ENCODE measurements at places on chromosomes 3 and 15.

- DNase-seq: no peak
Measured at GRCh38 chr15:32831485-32831884, 113.7 kb downstream of the GREM1 start.

- no peak for DNase-seq
Measured at GRCh38 chr15:69424001-69424400, 9.9 kb downstream of the KIF23 start.

- DNase-seq: no peak
Measured at GRCh38 chr3:138245026-138245425, 57.9 kb downstream of the ARMC8 start.

GRCh38 chr3:126684218-126684751 lies 19.8 kb upstream of the CHCHD6 start:
- DNase-seq: no peak

- DNase-seq: no peak
Measured at GRCh38 chr3:43539321-43539720, 82.5 kb downstream of the ANO10 start.

GRCh38 chr3:88616413-88616812 lies 466.7 kb downstream of the C3orf38 start:
- DNase-seq: no peak

- DNase-seq: no peak
Measured at GRCh38 chr3:196207159-196207832, 3.9 kb downstream of the ZDHHC19 start.

GRCh38 chr15:26630857-26631256 lies 142.0 kb downstream of the GABRB3 start:
- no peak for DNase-seq

- DNase-seq: no peak
Measured at GRCh38 chr3:15750143-15750542, 47.6 kb downstream of the ANKRD28 start.

GRCh38 chr3:99094606-99095005 lies 193.1 kb upstream of the DCBLD2 start:
- no peak for DNase-seq

DNA sequence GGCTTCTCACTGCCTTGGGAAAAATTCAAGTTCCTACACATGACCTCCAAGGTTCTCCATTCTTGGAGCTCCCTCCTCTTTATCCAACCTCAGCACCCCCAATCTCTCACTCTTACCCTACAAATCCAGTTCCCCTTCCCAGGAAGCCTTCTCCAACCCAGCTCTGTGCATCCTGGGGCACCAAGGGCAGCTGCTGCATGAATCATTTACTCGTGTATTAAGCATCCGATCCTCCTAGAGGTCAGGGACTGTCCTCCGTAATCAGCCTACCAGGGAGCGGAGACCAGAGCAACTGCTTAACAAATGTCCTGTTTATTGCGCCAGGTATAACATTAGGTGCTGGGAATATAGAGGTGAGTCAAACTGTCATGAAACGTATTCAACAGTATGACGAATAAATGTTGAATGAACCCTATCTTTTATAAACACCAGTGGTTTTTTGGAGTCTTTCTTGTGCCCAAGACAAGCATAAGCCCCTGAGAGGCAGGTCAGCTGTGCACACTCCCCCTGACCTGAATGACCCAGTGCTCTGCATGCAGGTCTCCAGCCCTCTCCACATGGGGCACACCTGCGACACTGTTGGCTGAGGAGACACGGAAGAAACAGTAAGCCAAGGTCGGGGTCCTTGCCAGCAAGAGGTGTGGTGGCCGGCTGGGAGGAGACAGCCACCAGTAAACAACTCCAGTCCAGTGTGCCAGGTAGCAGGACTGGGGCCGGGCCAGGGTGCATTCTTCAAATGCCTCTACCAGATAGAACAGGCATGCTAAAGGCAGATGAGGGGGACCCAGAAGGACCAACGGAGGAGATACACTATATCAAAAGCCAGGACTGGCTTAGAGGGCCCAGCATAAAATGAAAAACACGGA lies 27.6 kb downstream of the ANP32A start:
- no peak for DNase-seq

GRCh38 chr15:60620708-60621107 lies 141.8 kb upstream of the ICE2 start:
- DNase-seq: no peak

DNA sequence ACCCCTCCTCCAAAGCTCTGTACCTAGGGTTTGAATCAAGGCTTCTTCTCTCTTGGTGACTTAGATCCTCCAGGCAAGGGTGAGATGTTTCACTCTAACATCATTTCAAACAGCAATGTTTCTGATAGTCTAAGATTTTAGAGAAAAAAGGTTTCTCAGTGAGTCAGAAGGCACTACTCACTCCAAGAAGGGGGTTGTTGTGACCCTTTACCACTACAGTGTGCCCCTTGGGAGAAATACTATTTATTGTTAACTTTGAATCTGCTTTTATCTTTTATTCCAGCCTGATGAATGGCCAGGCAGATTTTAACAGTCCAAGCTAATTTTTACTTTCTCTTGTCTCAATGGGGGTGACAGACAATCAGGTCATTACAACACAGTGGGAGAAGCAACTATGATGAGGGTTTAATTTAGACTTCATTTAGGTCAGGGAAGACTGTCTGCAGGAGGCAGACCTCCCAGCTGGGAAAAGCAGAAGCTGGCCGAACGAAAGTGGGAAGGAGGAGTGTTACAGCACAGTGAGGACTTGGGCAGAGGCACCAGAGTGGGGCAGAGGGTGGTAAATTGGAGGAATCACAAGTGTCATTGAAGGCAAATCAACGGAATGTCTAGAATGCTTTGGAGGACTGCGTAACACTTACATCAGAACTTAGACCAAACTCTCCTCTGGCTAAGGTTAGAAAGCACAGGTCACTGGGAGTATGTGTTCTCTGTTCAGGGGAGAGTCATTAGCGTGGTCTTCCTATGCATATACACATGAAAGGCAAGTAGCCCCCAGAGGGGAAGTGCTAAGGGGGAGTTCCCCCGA lies 21.2 kb downstream of the ZNF860 start:
- no peak for DNase-seq

DNA sequence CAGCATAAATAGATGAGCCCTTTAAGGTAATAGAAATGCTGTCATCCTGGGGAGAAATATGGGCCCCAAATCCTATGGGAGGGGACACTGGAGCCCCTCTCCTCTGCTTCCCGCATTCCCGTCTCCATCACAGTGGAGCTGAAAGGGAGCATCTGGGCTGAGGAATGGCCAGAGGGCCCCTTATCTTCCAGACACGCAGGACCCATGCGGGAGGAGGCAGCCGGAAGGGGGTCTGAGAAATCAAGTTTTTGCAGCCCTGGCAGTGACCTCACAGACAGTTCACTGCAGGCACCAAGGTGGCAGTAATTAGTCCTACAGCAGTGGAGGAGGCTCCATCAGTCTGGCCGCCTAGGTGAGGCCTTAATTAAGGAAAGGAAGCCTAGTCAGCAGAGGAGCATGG lies 80.2 kb downstream of the RAB11A start:
- DNase-seq: no peak

DNA sequence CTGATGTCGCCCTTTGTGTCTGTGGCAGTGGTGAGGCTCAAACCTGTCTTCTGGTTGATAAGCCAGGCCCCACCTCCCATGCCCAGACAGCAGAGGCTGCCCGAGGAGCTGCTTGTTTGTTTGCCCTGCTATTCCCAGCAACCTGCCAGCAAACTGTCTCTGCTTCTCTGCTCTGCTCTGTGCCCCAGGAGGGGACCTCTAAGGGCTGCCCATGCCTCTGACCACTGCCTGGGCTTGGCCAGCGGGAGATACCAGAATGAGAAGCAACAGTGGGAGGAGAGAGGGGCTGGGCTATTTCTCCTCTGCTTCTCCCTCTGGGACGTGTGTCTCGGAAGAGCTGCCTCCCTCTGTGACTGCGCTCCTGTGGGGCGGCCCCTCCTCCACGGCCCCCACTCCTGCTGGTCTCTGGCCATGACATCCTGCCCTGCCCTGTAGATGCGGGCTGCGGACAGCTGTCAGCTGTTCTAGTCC lies 213.1 kb downstream of the RPLP1 start:
- no peak for DNase-seq

DNA sequence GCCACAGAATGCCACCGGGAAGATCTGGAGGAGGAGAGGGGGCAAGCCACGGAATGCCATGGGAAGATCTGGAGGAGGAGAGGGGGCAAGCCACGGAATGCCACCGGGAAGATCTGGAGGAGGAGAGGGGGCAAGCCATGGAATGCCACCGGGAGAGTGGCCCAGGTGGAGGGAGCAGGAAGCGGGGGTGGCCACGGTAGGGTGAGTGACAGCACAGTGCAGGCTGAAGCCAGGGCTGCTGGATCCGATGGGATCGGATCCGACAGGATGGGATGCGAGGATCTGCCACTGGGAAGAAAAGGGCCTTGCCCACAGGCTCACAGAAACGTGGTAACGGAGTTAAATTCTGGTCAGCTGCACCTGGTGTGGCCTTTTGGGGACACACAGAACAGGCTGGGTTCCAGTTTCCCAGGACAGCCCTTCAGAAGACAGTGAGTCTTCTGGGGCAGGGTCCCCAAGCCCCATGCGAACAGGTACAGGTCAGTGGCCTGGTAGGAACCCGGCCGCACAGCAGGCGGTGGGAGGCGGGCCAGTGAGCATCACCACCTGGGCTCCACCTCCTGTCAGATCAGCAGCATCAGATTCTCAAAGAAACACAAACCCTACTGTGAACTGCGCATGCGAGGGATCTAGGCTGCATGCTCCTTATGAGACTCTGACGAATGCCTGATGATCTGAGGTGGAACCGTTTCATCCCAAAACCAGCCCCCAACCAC lies 58.8 kb downstream of the XXYLT1 start:
- DNase-seq: no peak

DNA sequence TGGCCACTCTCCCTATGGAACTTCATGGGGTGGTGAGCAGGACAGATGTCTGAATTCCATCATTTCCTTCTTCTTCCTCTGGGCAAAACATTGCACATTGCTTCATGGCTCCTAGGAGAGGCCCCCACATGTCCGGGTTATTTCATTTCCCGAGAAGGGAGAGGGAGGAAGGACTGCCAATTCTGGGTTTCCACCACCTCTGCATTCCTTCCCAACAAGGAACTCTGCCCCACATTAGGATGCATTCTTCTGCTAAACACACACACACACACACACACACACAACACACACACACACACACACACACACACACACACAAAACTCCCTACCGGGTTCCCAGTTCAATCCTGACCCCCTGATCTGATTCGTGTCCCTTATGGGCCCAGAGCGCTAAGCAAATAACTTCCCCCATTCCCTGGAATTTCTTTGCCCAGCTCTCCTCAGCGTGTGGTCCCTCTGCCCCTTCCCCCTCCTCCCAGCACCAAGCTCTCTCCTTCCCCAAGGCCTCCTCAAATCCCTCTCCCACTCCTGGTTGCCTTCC lies 1.9 kb downstream of the RHO start:
- no peak for DNase-seq

- DNase-seq: no peak
Measured at GRCh38 chr15:56919609-56920366, 1.3 kb downstream of the TCF12 start.

DNA sequence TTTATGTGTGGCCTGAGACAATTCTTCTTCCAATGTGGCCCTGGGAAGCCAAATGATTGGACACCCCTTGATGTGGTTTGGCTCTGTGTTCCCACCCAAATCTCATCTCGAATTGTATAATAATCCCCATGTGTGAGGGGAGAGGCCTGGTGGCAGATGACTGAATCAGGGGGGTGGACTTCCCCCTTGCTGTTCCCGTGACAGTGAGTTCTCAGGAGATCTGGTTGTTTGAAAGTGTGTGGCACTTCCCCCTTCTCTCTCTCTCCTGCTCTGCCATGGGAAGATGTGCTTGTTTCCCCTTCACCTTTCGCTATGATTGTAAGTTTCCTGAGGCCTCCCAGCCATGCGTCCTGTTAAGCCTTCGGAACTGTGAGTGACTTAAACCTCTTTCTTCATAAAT lies 60.1 kb upstream of the PARL start:
- DNase-seq: no peak

DNA sequence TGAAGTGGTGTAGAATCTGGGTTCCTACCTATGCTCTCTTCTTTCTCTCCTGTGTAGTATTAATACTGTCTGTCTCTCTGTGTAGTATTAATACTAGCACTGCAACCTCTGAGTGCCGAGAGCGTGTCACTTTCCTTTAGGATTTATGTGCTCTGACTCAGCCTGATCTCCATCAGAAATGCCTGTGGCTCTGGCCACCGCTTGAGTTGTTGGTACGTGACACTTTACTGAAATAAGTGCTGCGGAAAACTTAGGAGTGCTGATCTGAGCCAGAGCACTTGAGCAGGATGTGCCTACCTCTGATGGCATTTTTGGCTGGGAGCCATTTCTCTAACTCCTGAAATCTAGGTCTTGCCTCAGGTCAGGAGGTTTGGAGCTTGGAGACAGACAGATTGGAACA lies 807.4 kb downstream of the SQOR start:
- no peak for DNase-seq

GRCh38 chr15:41877631-41878354 lies 16.1 kb downstream of the SPTBN5 start:
- no peak for DNase-seq

DNA sequence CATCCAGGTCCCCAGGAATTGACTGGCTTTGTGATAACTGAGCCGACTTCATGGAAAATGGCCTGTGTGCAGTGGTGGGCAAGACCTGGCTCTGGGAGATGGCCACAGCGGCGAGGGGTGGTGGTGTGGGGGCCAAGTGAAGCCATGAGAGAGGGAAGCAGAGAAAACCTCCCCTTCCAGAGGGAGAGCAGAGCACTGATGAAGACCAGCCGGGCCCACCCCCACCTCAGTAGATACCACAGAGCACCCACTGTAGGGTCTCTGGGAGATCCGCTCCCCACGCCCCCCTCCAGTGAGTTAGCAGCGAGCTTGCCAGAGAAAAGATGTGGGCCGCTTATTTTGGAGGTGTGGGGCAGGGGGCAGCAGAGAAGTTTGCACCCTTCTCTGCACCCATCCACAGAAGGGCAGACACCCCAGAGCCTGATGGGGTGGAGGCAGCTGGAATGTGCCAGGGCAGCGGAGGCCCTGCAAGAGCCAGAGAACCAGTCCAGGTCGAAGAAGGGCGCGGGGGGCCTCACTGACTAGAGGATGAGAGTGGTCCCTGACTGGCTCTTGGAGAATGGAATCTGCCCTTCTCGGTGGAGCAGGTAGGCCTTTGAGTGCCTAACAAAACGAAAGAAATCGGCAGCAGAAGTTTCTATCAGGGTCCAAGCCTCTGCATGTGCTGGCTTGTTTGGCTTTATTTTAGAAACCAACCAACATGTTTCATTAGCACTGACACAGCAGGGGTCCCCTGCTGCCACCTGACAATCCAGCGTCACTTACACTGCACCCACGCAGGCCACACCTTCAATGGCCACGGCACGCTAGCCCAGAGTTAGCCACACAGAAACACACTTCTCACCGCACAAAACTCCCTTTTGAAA lies 28.3 kb downstream of the MELTF start:
- no peak for DNase-seq

- DNase-seq: no peak
Measured at GRCh38 chr15:25849157-25849921, 13.8 kb downstream of the ATP10A start.

DNA sequence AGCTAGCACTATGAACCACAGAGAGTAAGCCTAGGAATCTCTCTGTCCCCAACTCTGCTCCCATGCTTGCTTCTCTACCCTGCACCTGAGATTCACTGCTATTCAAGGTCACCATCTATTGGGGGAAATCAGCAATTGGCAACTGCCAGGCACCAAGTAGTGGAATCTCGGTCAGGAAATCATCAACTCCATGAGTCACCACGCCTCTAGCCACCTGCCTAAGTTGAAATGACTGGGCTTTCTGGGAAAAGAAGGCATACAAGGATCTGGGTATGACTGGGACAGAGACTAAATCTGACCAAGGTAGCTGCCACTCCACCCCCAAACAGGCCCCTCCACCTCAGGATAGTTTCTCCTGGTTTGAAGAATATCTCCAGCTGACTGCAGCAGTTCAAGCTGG lies 464.1 kb upstream of the CBLB start:
- no peak for DNase-seq

- DNase-seq: no peak
Measured at GRCh38 chr15:70812827-70813364, 41.1 kb downstream of the LARP6 start.

Measured in activated CD4-positive, CD25-positive, alpha-beta regulatory T cell (primary cell).